ENCODE measurements at places on chromosomes 7 and 10.

- DNase-seq = no peak
Observed at GRCh38 chr10:116907245-116907987, 58.1 kb downstream of the ENO4 start.

DNA sequence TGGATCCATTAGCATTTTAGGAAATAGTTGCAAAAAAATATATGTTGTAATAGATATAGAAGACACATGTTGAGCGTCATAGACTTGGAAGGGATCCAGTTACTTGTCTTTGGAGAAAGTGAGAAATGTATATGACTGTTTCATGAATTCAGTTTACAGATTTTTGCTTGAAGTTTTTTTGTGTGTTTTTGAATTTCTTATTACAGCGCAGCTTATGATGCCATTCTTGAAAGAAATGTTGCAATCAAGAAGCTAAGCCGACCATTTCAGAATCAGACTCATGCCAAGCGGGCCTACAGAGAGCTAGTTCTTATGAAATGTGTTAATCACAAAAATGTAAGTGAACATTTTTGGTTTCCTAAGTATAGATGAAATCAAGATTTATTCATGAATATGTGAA is 98.2 kb downstream of the MAPK8 start:
- DNase-seq = no peak

- no peak for DNase-seq
Observed at GRCh38 chr7:20030915-20031362, 186.2 kb downstream of the MACC1 start.

GRCh38 chr7:131370523-131370968 is 42.9 kb downstream of the MKLN1 start:
- DNase-seq = no peak

DNA sequence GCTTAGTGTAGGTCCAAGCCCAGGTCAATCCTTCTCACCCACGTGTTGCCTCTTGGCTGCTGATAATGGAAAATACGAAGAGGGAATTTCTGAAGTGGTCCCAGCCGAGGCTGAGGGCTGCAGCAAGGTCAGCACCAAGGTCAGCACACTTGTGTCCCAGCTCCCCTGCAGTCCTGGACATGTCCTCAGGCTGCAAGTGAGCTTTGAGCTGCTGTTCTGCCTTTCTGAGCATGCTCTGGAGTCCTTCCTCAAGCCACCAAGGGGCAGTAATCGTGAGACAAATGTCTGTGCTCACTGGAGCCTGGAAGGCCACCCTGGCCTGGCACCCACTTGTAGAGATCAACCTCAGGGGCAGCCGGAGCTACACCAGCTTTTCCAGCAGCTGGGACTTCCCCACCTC is 28.3 kb downstream of the DRGX start:
- DNase-seq = no peak

DNA sequence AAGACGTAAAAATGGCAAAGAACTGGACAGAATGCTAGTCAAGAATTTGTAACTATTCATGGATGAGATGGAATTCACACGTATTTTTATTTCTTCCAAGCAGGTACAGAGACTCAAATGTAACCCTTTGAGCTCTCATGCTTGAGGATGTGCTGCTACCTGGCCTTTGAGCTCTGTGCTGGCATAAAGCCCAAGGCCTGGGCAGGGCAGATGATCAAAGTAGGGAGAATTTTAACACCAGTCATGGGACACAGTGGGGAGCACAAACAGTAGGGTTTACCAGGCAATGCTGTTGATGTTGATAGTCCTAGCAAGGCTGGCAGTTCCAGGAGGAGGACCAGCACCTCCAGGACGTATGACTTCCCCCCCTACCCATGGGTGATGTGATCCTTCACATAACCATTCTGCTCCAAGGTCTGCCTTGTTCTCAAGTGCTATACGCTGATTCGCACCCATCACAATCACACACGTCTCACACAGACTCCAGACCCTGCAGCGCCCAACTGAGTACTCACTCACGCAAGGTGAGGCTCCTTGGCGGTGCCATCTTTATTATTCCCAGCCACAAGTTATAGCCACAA is 48.6 kb upstream of the DLG5 start:
- DNase-seq = no peak

All from COR-L47 (cell line).